ENCODE measurements at places on chromosomes 1 and 21.

- no peak for DNase-seq
These were observed 43.5 kb upstream of the JUN start for GRCh38 chr1:58827298-58827697.

GRCh38 chr1:13544221-13544556, 30.4 kb upstream of the LRRC38 start:
- no peak for DNase-seq

GRCh38 chr1:41528726-41529605, 44.5 kb upstream of the EDN2 start:
- no peak for DNase-seq

GRCh38 chr1:244599937-244600350, 53.0 kb upstream of the DESI2 start:
- DNase-seq = peak; percentile 67

- no peak for DNase-seq
These were observed 330.5 kb upstream of the B3GALT2 start for GRCh38 chr1:193516755-193517388.

DNA sequence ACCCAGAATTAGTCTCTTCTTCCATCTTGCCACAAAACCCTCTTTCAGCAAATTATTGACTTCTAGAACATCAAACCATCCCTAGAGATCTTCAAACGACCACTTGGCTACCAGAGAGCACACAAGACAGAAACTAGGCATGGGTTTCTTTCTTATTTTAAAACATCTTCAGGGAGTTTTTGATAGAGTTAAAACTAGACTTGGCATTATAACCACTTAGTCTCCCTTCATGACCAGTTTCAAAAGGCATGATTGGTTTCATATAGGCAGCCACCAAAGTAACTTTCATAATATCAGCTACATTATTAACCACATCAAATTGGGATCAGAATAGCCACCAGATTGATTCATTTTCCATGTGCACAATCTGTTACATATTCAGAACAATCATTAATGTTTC, 368.4 kb upstream of the GREM2 start:
- DNase-seq = no peak

DNA sequence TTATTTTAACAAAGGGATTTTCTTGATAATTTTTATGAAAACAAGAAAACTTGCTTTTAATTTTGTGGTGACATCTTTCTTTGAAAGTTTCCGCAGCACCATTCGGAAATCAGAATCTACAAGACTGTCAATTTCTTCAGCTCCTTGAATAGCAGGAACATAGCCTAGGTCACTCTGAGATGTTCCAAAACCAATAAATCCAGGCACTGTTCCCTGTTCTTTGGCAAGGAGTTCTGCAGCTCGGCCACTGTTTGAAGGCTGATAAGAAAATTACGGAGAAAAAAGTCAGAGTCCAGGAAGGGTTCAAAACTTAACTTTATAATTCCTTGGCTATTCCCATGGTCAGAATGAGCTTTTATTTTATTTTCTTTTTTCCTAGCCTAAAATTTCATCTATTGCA, 6.0 kb downstream of the LTN1 start:
- no peak for DNase-seq

DNA sequence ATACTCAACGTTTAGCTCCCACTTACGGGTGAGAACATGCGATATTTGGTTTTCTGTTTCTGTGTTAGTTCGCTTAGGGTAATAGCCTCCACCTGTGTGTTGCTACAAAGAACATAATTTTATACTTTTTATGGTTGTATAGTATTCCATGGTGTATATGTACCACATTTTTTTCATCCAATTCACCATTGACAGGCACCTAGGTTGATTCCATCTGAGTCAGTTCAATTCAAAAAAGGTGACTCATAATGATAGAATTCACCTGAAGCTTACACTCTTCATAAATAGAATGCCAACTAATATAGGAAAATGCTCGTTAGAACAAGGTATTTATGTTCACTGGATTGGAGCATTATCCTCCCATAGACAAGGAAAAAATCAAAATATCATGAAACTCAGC, 38.5 kb downstream of the RGS4 start:
- DNase-seq = no peak

DNA sequence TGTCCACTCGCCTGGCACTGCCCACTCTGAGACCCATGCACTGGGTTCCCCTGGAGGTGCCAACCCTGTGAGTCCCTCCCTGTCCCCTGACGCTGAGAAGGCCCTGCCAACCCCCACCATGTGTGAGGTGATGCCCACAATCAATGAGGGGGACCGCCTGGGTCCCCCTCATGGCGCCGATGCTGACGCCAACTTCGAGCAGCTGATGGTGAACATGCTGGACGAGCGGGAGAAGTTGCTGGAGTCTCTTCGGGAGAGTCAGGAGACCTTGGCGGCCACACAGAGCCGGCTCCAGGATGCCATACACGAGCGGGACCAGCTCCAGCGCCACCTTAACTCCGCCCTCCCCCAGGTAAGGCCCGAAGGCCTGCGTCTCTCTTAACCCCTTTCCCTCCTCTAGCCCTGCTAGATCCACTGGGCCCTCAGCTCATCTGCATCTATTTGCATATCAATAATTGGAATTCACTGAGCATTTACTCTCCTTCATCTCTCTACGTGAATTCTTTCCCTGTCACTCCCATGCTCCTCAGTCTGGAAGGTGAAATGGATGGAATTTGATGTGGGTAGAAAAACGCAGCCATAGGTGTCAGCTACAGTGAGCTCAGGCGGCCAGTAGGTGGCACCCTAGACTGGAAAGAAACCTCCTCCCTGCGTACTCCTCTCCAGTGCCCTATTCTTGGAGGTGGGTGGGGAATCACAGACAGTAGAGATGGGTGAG, 12.8 kb downstream of the PPFIA4 start:
- peak; percentile 77 for DNase-seq

DNA sequence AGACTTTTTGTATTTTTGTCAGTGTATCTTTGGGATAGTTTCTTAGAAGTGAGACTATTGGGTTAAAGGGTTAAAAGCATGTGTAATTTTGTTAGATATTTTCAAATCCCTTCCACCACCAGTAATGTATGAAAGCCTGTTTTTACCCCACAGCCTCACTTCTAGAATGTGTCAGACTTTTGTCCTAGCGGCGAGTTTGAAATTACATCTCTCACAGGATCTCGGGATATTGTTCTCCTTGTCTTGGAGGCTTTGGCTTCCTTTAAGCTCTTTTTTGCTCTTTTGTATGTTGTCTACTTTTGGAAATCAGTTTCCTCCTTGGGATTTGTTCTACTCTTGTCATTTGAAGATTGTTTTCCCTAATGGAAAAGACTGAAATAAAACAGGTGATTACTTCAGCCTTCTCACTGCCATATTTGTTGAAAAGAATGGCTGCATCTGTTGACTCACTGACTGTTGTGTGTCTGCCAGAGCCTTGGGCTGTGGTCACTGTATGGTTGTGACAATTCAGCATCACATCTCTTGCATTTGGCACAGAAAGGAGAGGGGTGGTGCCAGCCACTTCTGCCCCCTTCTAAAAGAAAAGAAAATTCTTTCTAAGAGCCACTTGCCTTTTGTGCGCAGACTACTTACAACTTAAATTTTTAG, 22.6 kb downstream of the ST3GAL3 start:
- no peak for DNase-seq

GRCh38 chr1:209457401-209458125, 126.0 kb upstream of the CAMK1G start:
- no peak for DNase-seq

DNA sequence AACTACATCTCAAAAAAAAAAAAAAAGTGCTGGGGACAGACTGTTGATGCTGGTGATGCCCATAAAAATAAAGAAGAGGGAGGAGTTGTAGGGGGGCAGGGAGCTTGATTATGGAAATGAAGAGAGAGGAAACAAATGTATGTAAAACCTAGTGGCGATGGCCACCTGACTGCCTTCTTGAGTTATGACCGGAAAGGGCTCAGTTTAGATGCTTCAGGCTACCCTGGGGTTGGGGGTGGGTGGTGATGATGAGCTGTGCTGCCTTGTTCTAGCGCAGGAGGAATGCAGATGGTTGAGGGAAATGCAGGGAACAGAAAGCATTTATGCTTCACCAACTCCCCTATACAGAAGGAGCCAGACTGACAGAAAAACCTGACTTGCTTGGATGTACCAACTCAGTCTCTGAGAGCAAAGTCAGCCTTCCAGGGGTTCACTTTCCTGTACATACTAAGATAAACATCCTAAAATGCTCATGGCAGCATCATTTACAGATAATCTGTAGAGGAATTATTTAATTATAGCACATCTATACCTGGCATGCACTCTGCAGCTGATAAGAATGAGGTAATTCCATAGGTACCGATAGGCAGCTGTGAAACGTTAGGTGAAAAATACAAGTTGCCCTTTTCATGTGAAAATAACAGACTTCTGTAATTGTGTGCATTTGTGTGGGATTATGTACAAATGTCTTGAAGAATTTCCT, 8.0 kb upstream of the BCAR3 start:
- DNase-seq = no peak

DNA sequence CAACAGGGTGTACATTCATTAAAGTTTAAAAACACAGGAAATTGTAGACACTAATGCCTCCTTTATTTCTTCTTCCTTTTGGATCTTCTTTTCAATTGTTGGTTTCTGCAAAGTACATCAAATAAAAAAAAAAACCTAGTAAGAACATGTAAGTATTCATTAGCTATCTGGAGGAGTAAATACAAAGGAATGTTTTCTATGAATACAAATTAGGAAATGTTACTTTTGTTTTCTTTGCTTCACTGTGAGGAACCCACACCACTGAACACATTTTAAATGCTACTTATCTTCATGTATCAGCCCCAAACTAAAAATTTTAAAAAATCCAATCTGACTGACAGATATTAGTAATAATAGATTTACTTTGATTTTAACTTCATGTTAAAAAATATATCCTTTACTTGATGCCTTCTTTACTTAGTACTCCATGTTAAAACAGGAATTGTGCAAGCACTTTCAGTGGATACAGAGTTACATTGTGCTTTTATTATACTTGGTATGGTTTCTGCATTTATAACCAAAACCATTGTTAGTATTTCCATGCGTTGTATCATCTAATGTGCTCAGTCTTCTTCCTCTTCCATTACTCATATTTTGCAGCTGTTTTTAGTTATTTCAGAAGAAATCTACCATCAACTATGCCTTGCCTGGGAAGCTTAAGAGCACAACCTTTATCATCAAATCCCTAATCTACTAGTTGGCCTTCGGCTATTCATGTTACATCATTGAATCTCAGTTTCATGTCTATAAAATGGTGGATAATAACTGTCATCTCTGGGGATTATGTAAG, 236.9 kb upstream of the DPYD start:
- DNase-seq = no peak

DNA sequence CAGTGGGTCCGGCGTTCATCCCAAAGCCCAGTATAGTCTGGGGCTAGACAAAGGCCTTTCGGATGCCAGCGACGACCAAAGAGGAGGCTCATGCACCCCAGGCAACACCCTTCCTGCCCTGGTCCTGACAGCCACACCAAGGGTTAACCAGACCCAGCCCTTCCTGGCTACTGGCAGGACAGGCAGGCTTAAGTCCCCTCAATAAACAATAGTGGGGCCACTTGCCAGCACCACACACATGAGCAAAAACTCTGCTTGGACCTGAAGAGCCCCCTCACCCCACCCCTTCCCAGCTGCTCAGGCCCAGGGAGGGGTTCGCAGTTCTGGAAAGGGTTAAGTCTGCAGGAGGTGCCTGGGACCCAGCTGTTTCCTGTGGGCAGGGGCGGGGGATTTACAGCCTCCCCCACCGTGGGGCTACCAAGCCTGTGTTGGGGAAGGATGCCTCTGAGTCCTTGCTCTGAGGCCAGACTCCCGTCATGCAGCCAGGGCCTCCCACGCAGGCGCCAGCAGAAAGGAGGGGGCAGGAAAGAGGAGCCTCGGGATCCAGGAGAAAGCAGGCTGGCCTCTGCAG, 18.2 kb downstream of the PHLDA3 start:
- peak; percentile 36 for DNase-seq

DNA sequence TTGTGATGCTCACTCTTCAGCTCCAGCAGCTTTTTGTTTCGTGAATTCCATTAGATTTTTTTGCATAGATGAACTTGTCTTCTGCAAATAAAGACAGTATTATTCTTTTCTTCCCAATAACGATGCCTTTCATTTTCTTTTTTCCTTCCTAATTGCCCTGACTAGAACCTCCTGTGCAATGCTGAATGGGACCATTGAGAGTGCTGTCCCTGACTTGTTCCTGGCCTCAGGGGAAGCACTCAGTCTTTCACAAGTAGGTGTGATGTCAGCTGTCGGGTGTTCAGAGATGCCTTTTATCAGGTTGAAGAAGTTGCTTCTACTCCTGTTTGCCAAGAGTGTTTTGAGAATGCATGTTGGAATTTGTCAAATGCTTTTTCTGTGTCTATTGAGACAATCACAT, 64.3 kb upstream of the ADARB1 start:
- DNase-seq = no peak

GRCh38 chr21:31221043-31221442, 123.0 kb downstream of the TIAM1 start:
- DNase-seq = no peak

GRCh38 chr1:117591252-117591651, 14.6 kb upstream of the TENT5C start:
- no peak for DNase-seq

DNA sequence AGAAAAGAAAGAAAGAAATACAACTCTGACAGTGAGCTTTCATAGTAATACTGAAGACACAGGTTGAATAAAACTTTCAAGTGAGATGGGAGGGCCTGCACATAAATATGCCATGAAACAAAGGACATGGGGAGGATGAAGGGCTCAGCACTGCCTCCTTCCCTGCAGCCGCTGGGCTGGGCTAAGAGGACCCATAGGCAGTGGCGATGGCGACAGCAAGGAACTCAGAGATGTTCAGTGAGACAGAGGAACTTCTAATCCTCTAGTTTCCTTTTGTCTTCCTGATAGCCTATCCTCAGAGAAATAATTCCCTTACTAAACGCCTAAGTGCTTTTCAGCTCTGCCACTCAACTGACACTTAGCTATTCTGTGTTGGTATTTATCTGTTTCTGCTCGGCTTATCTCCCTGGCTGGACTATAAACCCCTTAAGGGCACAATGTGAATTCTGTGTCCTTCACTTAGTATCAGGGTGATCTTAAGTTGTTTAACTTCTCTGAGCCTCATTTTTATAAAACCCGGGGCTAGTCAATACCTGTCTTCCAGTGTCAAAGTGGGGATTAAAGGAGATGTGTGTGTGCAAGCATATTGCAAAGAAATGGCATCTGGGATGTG, 24.4 kb upstream of the IER5 start:
- DNase-seq = no peak

- DNase-seq = no peak
These were observed 117.9 kb downstream of the ACBD6 start for GRCh38 chr1:180384286-180385005.

- peak; percentile 94 for DNase-seq
These were observed 23.3 kb downstream of the CELA3A start for GRCh38 chr1:22024485-22025367.

- DNase-seq = no peak
These were observed 38.6 kb upstream of the ADAMTS1 start for GRCh38 chr21:26883768-26884167.

- DNase-seq = no peak
These were observed 245.3 kb upstream of the CSF3R start for GRCh38 chr1:36728051-36728450.

DNA sequence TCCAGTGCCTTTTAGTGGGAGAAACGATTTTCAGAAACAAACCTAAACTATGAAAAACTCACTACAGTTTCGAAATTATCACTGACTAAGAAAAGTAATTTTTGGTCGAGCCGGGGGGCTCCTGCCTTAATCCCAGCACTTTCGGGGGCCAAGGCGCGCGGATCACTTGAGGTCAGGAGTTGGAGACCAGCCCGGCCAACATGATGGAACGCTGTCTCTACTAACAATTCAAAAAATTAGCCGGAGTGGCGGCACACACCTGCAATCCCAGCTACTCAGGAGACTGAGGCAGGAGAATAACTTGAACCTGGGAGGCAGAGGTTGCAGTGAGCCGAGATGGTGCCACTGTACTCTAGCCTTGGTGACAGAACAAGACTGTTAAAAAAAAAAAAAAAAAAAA, 3.0 kb downstream of the CFHR3 start:
- no peak for DNase-seq
